ENCODE measurements at places on chromosomes 6 and 20.

GRCh38 chr6:148448369-148449012 lies 105.9 kb downstream of the SASH1 start:
- DNase-seq = no peak

DNA sequence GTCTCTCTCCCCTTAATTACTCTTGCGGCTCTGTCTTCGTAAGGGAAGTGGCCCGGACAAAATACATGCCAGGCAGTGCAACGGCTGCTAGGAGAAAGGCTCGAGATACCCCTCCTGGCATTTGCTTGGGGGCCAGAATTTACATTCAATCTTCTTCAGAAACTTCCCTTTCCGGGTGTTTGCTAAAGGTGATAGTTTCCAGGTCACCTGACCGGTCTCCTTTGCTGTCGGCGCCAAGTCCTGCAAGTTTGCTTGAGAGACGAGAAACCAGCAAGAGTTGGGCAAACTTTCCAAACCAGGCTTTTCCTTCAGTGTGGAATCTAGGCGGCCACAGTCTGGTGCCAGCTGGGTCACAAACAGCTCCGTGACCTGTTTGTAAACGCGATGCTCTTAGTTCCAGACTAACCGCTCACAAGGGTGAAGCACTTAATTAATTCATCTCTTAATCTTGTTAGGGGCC lies 563 bp upstream of the SRSF3 start:
- peak; percentile 64 for DNase-seq

DNA sequence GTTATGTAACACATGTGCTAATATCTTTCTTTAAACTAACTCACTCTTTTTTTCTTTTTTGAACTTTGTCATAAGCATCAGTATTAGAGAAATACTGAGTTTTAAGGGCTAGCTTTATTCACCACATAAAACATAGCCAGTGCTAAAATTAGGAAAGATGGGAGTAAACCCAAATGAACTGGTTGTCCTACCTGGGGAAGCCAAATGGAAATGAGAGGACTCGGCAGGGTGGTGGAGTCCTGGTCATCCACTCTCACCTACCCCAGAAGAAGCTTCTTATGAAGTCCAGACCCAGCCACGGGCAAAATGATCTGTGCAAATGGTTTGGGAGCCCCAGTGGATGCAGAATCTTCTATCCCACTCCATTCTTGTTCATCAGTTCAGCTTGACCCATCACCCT lies 56.1 kb downstream of the MDGA1 start:
- no peak for DNase-seq

- no peak for DNase-seq
Observed at GRCh38 chr6:75993236-75994162, 79.0 kb downstream of the IMPG1 start.

GRCh38 chr20:10642856-10643559 lies 30.8 kb downstream of the JAG1 start:
- DNase-seq = no peak

GRCh38 chr6:117265410-117266256 lies at the start of gene VGLL2:
Gene VGLL2, plus strand, starts transcription at chr6:117265558. Its CDS starts 206 bp downstream, at chr6:117265764.
- DNase-seq = no peak

- no peak for DNase-seq
Observed at GRCh38 chr6:89862698-89863097, 31.6 kb upstream of the GJA10 start.

GRCh38 chr20:63850689-63851547 lies 10.4 kb upstream of the ABHD16B start:
- no peak for DNase-seq

DNA sequence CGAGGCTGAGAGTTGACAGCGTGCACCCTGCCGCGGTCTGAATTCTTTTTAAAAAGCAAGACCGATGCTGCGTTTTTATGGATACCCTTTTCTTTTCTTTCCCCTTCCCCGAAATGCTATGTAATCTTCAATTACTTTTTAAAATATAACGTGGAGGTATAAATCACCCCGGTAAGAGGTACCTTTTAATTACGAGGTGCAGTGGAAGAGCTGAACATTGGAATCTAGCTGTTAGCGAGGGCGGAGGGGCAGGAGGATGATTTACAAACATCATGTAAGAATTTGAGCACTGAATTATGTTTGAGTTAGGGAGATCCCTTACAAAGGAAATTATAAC lies 1.2 kb downstream of the EYA2 start:
- DNase-seq = no peak

GRCh38 chr6:70834520-70834919 lies 122.3 kb downstream of the B3GAT2 start:
- no peak for DNase-seq

DNA sequence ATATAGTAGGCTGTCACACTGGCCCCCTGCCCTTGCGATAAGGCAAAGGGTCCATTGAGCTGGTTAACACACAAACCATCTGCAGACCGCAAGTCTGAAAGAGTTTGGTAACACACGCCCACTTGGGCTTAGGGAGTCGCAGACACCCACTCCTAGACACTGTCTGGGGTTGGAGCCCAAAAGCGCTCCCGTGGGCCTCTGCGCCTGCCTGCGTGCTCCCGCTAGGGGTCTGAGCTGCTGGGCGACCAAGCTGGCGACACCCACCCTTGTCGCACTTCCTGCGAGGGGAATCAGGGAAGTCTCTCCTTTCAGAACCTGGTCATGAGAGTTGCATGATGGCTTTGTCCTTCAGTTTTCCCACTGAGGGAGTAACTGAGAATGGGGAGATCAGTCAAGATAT lies 653.0 kb downstream of the HTR1B start:
- no peak for DNase-seq

- DNase-seq = no peak
Observed at GRCh38 chr6:84618046-84618752, 146.2 kb downstream of the TBX18 start.

- DNase-seq = no peak
Observed at GRCh38 chr6:157644043-157644810, 178.8 kb upstream of the SNX9 start.

- DNase-seq = no peak
Observed at GRCh38 chr6:170268216-170269129, 22.4 kb downstream of the DLL1 start.

GRCh38 chr6:19734061-19734460 lies 103.1 kb upstream of the ID4 start:
- no peak for DNase-seq

DNA sequence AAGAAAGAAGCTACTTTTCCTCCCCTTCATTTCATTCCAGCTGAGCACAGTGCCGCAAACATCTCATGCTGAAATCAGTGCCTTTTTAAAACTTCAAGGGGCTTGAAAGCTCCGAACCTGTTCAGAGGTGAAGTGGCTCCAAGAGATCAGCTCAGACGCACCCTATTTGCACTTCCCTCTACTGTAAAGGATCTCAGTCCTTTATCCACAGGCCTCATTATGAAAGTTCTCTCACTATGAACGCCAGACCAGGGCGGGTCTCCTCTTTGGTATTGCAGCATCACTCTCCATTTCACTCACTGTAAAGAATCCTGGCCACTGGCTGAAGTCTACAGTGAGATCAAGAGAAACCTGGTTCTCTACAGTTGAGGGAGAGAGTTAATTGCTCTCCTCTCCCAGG lies 232.7 kb upstream of the POU3F2 start:
- DNase-seq = no peak

Data from LoVo (cell line).